ENCODE measurements at places on chromosomes 1 and 21.

- no peak for DNase-seq
Observed at GRCh38 chr1:240232530-240232929, 140.8 kb downstream of the FMN2 start.

DNA sequence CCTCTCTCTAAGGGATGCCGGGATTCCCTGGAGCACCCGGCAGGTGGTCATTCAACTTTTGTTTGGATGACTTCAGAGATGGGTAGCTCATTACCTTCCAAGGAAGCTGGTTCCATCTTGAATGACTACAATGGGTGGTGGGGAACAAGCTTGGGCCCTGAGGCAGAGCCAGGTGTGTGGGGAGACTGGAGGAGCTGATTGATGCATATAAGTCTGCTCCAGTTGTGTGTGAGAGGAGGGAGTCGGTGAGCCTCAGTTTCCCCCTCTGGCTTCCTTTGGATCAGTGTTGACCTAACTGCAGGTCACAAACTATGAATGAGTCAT lies 133.8 kb upstream of the ZBTB40 start:
- no peak for DNase-seq

- DNase-seq = no peak
Observed at GRCh38 chr1:243433737-243434370, 178.0 kb downstream of the SDCCAG8 start.

- no peak for DNase-seq
Observed at GRCh38 chr21:44982558-44983250, 42.9 kb downstream of the SLX9 start.

DNA sequence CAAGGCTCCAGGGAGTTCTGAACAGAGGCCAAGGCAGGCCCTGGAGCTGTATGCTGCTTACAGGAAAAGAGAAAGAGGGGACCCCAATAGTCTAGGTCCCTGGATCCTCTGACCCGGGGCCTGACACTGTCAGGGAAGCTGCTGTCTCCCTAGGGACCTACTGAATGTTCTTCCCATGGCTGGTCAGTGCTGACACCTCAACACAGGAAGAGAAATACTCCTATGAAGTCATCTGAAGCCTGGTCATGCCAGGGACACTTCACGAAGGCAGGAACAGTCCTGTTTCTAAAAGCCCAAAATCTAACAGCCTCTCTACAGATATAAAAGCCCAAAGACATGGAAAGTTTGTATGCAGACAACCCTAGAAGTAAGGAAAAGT lies 1.7 kb upstream of the LAD1 start:
- no peak for DNase-seq

GRCh38 chr1:243706563-243706962 lies 143.5 kb downstream of the AKT3 start:
- DNase-seq = no peak

- no peak for DNase-seq
Observed at GRCh38 chr1:3000671-3001470, 20.4 kb upstream of the ACTRT2 start.

- DNase-seq = no peak
Observed at GRCh38 chr21:22250355-22250754, 1252.1 kb downstream of the NCAM2 start.
